ENCODE measurements at places on chromosomes 6 and 20.

DNA sequence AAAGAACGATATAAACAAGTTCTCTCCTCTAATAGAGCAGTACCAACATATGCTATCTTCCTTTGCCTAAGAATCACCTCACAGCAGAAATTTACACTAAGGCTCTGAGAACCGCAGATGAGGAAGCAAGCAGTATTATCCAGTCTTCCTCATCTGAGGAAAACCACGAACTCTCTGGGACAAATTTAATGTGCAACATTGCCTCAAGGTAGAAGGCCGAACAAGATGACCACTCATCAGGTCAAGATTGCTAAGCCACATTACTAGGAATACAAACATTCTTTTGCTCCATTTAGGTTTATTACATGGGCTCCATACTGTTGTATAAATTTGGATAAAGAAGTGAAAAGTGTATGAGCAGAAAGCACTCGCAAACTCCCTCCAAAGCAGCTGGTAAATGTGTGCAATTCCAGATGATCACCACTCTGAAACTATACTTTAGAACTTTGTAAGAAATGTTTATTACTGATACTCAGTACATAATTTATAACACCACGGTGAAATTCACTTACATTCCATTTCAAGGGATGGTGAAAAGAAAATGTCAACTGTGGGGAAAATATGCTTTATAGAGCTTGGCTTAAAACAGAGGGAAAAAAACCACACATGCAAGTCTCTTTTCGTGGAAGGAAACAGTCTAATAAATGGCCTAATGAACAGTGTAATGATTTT lies 398.4 kb downstream of the BTBD9 start:
- DNase-seq: no peak

GRCh38 chr20:63117151-63117550 lies 98.8 kb downstream of the YTHDF1 start:
- no peak for DNase-seq

GRCh38 chr6:75612434-75612833 lies 10.8 kb downstream of the SENP6 start:
- no peak for DNase-seq

- no peak for DNase-seq
These were observed 36.6 kb upstream of the F13A1 start for GRCh38 chr6:6357032-6357431.

- no peak for DNase-seq
These were observed 83.6 kb downstream of the THBS2 start for GRCh38 chr6:169169941-169170582.

- no peak for DNase-seq
These were observed 635.1 kb downstream of the EPHA7 start for GRCh38 chr6:92784235-92784634.
